Activated CD4-positive, alpha-beta T cell treated with anti-CD3 and anti-CD28 coated beads, Interleukin-2, amount 50 U/mL, for 4 hours (primary cell): ENCODE measurements at places on chromosomes 12 and 14.

GRCh38 chr12:78086553-78087362 lies 256.1 kb downstream of the NAV3 start:
- no peak for DNase-seq

GRCh38 chr14:69811227-69811867 lies 14.3 kb upstream of the SLC10A1 start:
- no peak for DNase-seq

- DNase-seq: no peak
These were observed 32.5 kb downstream of the FBXO34 start for GRCh38 chr14:55303691-55304145.

DNA sequence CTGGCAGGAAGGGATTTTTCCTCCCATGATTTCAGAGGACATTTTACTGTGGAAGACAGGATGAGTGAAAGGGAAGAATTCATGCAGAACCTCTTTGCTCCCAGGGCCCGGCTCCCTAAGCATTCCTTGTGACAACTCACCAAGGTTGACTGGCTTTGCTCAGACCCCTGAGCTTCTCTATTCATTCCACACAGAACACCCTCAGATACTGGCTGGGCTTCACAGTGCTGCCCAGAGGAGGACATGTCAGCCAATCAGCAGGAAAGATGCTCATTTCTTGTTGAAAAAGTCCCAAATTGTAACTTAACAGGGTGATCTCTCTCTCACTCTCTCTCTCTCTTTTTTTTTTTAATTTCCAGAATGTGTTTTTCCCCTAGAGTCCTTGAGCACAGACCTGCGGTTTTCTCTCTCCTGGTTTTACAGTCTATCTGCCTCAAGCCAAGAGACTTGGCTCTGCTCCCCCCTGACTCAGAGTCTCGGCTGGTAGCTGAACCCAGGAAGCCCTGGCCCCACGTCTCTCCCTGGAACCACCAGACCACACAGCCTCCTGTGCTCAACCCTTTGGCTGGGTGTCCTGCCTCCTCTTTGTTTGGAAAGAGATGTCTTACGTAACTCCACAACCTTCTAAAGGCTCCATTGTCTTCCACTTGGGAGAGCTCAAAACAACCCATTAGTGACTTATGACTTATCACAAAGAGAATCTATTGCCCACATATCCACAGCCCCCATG lies 43.9 kb downstream of the SSPN start:
- DNase-seq: no peak

GRCh38 chr12:2641761-2642160 lies 153.0 kb upstream of the FKBP4 start:
- no peak for DNase-seq
